NCI-H2081 treated with DMSO at 0.1 percent for 48 hours (cell line): ENCODE measurements at places on chromosomes 5 and 9.

DNA sequence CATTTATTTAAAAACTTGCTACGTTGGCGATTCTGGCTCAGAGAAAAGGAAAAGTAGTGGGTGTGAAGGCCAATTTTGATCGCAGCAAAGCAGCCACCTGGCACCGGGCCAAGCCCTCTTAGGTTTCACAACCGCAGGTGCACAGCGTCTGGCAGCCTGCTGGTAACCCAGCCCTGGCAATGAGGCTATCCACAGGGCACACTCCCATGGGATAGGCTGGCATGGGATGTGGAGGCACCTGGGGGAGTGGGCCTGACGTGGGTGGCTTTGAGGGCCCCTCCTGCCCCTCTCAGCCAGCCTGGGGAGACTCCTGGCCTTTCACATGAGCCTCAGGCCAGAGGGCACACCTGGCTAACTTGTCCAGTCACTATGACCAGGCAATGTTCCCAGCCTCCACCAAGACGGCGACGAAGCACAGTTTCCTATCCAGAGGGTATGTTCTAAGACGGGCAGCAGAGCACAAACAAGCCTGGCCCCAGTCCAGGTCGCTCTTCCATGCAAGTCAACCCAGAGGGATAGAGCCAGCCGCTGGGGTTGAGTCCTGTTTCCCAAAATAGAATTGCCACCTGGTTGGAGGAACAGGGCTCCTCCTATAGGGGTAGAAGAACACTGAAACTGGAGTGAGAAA, 19.0 kb downstream of the CMBL start:
- peak; percentile 100 for DNase-seq

GRCh38 chr5:321230-321725, at the start of gene AHRR:
Gene AHRR (plus strand): TSS chr5:321714. CDS start chr5:343903, 22,189 bp downstream.
- DNase-seq = peak; percentile 40

DNA sequence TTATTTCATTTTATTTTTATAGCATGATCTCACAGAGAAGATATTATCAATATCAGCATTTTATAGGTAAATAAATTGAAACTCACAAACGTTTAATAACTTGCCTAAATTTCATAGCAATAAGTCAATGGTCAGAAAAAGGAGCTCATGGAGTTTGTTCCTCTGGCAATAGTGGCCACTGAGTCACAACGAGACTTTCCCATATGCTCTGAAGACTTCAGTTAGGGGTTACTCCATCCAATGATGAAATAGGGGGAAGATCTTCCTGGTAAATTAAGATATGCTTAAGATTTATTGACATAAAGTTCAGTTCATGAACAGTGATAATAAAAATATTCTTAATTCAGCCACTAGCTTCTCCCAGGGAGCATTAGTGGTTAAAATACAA, 43.5 kb upstream of the HTR4 start:
- no peak for DNase-seq

DNA sequence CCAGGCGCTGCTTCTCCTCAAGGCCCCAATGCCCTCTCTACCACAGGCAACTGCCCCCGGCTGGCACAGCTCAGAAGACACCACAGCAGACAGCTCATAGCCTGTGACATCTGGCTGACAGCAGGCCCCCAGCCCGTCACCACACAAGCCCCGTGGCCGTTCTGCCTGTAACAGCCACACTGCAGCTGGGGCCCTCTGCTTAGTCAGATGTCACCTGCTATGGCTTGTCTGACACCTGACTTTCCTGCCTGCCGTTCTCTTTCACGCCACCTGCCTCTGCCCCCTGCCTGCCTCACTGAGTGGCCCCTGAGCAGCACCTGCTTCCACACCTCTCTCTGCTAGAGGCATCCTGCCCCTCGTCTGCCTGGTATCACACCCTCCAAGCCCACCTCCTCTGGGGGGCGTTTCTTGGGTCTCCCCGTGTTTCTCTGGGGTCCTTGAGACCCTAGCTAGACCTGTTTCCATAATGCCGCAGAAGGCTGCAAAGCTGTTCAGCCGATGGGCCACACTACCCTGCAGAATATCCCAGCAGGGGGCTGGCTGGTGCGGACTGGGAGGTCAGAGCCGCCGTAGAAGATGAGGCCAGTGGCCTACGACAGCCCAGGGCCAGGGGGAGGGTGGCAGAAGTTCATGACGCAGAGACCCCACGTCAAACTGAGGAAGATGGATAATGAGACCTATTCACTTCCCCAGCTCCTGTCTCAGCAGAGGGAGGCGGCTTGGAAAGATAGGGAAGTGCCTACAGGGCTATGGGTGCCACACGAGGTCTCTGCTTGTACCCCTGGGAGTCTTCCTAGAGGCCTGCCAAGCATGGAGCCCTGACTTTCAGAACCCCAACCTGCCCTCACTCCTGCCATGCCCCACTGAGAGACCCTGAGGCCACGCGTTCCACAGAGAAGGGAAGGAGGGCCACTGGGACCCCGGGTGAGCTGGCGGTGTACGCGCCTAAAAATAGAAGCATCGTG, 95.1 kb downstream of the ZNF354C start:
- DNase-seq = no peak

GRCh38 chr9:70442328-70442848, 27.9 kb upstream of the KLF9 start:
- no peak for DNase-seq

GRCh38 chr9:132507670-132508469, 74.5 kb upstream of the BARHL1 start:
- DNase-seq = peak; percentile 27

- DNase-seq = no peak
Observed at GRCh38 chr9:16178294-16178693, 625.5 kb downstream of the CCDC171 start.

DNA sequence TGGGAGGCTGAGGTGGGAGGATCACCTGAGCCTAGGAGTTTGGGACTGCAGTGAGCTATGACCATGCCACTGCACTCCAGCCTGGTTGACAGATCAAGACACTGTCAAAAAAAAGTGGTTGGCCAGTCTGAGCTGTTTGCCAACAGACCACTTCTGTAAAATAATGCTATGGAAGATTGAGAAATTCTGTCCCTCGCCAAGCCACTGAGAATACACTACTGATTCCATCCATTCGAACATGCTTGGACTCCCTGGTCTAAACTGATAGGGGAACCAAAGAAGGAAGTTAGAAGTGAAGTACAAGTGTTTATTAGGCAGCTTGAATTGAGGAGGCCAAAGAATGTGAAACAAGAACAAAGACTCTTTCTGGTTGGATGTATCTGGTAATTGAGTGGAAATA, 27.2 kb downstream of the ENC1 start:
- no peak for DNase-seq

GRCh38 chr5:54563083-54563761, 45.7 kb downstream of the SNX18 start:
- DNase-seq = no peak

DNA sequence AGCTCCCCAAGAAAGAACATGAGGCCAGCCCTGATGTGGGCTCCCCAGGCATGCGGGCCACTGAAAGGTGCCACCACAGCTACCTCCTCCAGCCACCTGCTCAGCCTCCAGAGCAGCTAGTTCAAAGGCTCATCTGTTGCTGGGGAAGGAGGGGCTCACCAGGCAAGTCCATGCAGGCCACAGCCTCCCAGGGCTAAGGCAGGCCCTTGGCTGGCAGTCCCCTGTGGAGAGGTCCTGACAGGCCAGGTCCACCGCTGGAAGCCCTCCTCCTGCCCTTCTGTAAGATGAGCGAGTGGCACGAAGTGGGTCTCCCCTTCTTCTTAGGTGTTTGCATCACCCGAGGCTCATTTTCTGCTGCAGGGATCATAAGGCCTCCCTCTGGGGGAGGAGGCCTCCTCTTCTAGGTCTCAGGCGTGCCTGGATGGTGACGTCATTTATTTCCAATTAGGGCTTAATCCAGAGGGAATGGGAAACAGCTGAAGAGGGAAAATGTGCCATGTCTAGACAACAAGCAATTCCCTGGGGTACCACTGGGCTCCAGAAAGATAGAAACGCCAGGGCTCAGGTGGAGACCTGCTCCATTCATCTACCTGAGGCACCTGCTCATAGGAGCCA, 91.6 kb downstream of the CFAP90 start:
- no peak for DNase-seq

GRCh38 chr5:78653681-78654366, 5.3 kb upstream of the LHFPL2 start:
- no peak for DNase-seq

- no peak for DNase-seq
Observed at GRCh38 chr5:170105642-170106611, at the start of gene FOXI1. Gene FOXI1 (plus strand): TSS chr5:170105897. CDS start chr5:170105958, 61 bp downstream.

DNA sequence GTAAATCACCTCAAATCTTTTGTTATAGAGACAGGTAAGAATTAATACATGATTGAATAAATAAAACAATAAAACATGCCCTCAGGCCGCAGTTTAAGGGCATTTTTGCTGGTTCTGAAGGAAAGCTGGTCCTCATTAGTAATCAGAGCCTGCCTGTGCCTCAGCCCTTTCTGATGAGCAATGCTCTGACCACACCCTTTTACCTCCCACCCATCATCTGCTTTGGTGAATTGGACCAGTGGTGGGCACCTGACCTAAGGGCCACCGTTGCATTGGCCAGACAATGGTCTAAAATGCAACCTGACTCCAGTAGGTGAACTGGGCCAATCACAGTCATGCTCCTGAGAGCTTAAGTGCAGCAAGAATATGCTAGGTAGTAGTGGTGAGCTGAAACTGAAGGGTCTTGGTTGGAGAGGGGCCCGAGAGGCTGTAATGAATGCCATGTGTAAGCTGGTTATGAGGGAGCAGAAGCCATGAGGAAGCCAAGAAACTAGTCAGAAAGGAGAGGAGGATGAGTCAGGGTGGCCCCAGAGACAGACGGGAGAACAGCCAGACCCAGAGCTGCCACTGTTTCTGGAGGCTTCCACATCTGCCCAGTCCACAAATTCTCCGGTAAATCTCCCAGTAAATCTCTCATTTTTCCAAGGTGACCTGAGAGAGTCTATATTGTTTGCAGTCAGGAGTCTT, 45.5 kb upstream of the ZSWIM6 start:
- no peak for DNase-seq

- DNase-seq = no peak
Observed at GRCh38 chr9:117125531-117125930, 289.3 kb downstream of the ASTN2 start.

- DNase-seq = no peak
Observed at GRCh38 chr5:115291397-115291796, 5.1 kb downstream of the CCDC112 start.

GRCh38 chr9:77563174-77563573, 84.9 kb downstream of the GNA14 start:
- no peak for DNase-seq
